ENCODE measurements at places on chromosomes 4 and X. TPM values are rescaled to one million over a fixed set of nuclear protein-coding genes. Genes with fewer than 3 reads are reported as not detected.

GRCh38 chr4:15410750-15411149 lies 17.1 kb upstream of the C1QTNF7 start:
- DNase-seq, result no peak

The HSFX2 gene
- polyA plus RNA-seq, result 0.36 TPM

DNA sequence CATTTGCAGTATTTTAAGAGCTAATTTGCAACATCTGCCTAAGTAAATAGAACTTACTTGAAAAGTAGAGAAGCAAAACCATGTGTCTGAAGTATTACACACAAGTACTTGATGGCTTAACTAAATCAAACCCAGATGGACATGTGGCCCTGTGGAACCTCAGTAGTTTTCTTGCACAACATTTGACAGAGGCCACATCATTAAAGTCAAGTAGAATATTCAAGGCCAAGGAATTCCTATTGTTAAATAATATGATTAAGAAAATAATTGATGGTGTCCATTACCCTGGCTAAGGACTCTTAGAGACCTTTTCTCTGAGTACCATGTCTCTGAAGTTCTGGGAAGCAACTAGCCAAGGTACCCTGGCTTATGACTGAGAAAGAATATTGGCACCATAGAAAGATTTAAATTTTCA lies 135.4 kb upstream of the OTUD4 start:
- DNase-seq, result no peak

DNA sequence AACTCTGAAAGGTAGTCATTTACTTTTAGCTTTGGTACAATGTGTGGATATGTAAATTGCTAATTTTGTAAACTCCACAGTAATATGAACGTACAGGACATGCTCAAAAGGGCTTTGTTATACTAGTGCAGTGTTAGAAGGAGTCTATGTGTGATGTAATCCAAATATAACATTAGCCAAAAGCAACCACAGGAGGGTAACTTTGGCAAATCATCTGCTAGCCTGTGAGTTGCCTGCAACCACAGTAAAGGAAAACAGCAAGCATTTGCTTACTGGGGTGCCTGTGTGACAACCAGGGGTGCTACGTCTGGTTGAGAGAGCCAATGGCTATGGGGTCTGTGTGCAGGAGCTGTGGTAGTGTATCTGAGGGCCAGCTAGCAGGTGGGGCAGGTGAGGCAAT lies 245.8 kb downstream of the ADAMTS3 start:
- no peak for DNase-seq

DNA sequence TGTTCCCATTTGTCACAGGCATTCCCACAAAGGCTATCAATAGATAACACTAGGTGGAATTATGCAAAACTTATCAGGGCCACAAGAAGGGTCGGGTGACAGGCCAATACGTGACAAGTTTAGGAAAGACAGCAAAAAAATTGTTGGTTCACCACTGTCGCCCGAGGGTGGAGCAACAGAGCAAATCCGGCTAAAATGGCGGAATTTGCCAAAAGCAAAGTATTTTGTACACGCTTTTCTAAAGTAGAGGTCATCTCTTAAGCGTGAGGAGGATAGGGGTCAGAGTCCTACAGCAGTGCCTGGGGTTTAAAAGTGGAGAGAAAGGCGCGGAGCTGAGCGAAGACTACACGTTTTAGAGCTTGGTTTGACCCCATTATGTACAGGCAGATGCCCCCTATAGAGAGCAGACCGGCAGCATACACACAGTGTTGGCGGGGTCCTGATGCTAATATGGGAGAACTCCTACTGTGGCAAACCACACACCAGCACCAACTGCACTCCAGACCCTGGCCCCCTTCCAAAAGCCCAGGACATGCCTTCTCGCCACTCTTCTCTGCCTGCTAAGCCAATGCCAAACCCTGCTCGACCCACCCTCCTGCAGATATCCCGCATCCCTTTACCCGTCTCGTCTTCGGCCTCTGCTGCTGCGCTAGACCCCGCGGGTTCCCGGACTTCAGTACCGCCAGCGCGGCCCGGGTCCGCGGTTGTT lies 733 bp downstream of the CCNA2 start:
- DNase-seq, result no peak

The OGT gene
- polyA plus RNA-seq, result 96.8 TPM

DNA sequence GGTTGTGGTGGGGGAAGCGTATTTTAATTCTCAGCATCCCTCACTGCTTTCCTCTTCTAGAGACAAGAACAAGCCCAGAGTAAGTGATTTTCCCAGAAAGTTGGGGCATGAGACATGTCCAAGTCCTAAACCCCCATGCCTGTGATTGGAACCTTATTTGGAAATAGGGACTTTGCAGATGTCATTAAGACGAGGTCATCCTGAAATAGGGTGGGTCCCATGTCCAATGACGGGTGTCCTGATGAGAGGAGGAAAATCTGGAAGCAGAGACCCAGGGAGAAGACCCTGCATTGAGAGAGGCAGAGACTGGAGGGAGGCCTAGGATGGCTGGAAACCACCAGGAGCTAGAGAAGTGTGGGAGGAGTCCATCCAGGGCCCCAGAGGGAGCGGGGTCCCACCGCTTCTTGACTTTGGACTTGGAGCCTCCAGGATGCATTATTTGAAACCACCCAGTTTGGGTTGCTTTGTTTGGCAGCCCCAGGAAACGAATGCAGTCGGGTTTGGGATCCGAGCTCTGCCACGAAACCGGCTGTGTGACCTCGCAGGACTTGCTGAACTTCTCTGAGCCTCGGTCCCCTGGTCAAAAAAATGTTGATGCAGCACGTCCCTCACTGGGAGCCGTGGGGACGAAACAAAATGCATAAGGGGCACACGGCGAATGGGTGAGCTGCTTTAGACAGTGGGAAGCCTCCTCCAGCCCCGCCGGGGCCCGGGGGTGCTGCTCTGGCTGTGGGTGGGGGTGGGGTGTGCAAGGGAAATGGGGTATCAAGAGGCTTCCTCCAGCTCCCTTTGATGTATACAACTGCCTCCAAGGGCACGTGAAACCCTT lies 113.9 kb downstream of the CPZ start:
- no peak for DNase-seq

The ETDB gene
- polyA plus RNA-seq, result not detected

Data from IMR-90 (cell line).